Uterus (tissue), 4 donors: ENCODE measurements at places on chromosomes 6 and 20. TPM values are rescaled to one million over a fixed set of nuclear protein-coding genes. Genes with fewer than 3 reads are reported as not detected.

- no peaks in the 10 kb centered on the region for H3K4me1 ChIP-seq
- no peaks in the 10 kb centered on the region for H3K36me3 ChIP-seq
- no peak for DNase-seq
- H3K4me3 ChIP-seq = no peak overlapping the region
- no peaks in the 10 kb centered on the region for H3K27me3 ChIP-seq
- peak overlapping the region; percentile 50 for H3K27ac ChIP-seq
Measured at GRCh38 chr6:152110886-152111820, 303.7 kb downstream of the ESR1 start.

DNA sequence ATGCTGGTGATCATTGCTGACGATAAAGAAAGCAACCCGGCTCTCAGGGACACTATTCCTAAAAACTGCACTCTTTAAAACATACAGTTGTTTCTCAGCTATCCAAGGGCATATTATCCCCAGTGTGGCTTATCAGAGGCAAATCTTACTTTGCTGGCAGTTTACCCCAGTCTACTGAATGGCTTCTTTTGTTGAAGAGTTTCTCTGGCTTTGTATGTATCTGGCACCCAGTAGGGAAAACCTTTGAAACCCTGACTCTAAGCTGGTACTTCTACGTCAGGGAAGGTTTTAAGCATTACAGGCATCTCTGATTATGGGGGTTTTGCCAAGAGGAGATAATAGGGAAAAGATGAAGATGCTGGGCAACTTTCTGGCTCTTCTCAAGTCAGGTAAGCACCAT is 637.6 kb upstream of the CHD6 start:
- no peak overlapping the region for H3K4me3 ChIP-seq
- H3K4me1 ChIP-seq = no peaks in the 10 kb centered on the region
- no peak overlapping the region for H3K27ac ChIP-seq
- H3K27me3 ChIP-seq = no peaks in the 10 kb centered on the region

DNA sequence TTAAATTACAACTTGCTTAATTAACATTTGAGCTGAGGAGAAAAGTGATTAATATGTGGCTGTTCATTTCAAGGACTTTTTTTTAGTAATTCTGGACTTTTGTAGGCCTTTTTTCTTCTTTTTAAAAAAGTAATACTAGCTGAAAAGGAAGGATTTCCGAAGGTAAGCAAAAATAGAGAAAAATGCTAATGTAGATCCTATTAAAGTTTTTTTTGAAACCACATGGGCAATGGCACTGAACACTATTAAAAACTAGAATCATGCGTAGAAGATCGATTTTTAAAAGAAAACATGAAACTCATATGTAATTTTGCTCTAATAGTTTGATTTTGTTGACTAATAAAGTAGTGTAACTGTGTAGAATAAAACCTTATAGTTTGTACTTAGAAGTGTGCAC is 2.4 kb downstream of the BAG2 start:
- peak overlapping the region; percentile 98 for H3K27ac ChIP-seq
- H3K36me3 ChIP-seq = no peaks in the 10 kb centered on the region
- no peak for DNase-seq
- no peaks in the 10 kb centered on the region for H3K27me3 ChIP-seq
- H3K4me3 ChIP-seq = peak overlapping the region; percentile 55

GRCh38 chr20:9147547-9148024 is 78.7 kb downstream of the PLCB4 start:
- no peak overlapping the region for H3K27ac ChIP-seq
- no peak for DNase-seq
- H3K4me3 ChIP-seq = no peak overlapping the region
- no peaks in the 10 kb centered on the region for H3K4me1 ChIP-seq
- no peaks in the 10 kb centered on the region for H3K36me3 ChIP-seq
- no peaks in the 10 kb centered on the region for H3K27me3 ChIP-seq

GRCh38 chr6:144123421-144123820 is 26.9 kb upstream of the STX11 start:
- no peak overlapping the region for H3K4me3 ChIP-seq
- H3K27me3 ChIP-seq = no peaks in the 10 kb centered on the region
- no peak overlapping the region for H3K27ac ChIP-seq
- no peaks in the 10 kb centered on the region for H3K36me3 ChIP-seq
- H3K4me1 ChIP-seq = no peaks in the 10 kb centered on the region
- DNase-seq = no peak

GRCh38 chr6:96913621-96914020 is 10.9 kb upstream of the KLHL32 start:
- no peak overlapping the region for H3K27ac ChIP-seq
- no peaks in the 10 kb centered on the region for H3K4me1 ChIP-seq
- H3K36me3 ChIP-seq = no peaks in the 10 kb centered on the region
- no peak for DNase-seq

- H3K36me3 ChIP-seq = no peaks in the 10 kb centered on the region
- H3K4me1 ChIP-seq = no peaks in the 10 kb centered on the region
- no peak overlapping the region for H3K4me3 ChIP-seq
- no peak for DNase-seq
Measured at GRCh38 chr6:122998403-122998975, 2.5 kb downstream of the CLVS2 start.

- no peak overlapping the region for H3K27ac ChIP-seq
- no peak for DNase-seq
- no peaks in the 10 kb centered on the region for H3K36me3 ChIP-seq
- no peaks in the 10 kb centered on the region for H3K27me3 ChIP-seq
Measured at GRCh38 chr20:62935968-62936585, 1.9 kb upstream of the GID8 start.

- H3K4me3 ChIP-seq = no peak overlapping the region
- H3K36me3 ChIP-seq = no peaks in the 10 kb centered on the region
- no peak for DNase-seq
- no peak overlapping the region for H3K27ac ChIP-seq
Measured at GRCh38 chr6:10831609-10832008, 6.7 kb downstream of the MAK start.

The CDSN gene
- total RNA-seq = 0.28 TPM

- no peaks in the 10 kb centered on the region for H3K36me3 ChIP-seq
- no peaks in the 10 kb centered on the region for H3K27me3 ChIP-seq
- no peak overlapping the region for H3K4me3 ChIP-seq
Measured at GRCh38 chr6:139402876-139403386, 28.5 kb upstream of the CITED2 start.

DNA sequence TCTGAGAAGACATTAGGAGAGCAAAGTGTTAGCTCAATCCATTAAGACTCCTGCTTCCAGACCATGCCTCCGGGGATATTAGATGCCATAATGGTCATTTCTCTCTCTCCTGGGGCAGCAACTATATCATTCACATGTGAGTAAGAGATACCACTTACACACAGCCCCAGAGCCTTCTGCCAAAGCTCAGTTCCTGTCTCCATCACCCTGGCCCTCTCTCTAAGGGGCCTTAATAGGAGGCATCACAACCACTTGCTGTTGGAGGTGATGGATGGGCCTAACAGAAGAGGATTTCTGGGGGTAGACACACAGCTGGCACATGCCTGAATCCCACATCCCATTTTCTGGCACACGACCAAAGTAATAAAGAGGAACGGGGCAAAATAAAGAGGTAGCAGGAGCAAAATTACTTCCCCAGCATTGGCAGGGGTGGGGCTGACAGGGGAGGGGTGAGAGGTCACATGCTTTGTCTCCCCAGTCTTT is 34.0 kb upstream of the VSTM2L start:
- DNase-seq = no peak
- H3K36me3 ChIP-seq = no peaks in the 10 kb centered on the region
- no peak overlapping the region for H3K4me3 ChIP-seq
- H3K27me3 ChIP-seq = no peaks in the 10 kb centered on the region

The ZNF391 gene
- 4.6 TPM for total RNA-seq

- DNase-seq = no peak
- H3K4me1 ChIP-seq = no peaks in the 10 kb centered on the region
- H3K36me3 ChIP-seq = no peaks in the 10 kb centered on the region
- H3K4me3 ChIP-seq = no peak overlapping the region
Measured at GRCh38 chr6:150536835-150537234, 62.9 kb upstream of the PLEKHG1 start.

The UBE3D gene
- total RNA-seq = 16.8 TPM

GRCh38 chr6:154572556-154572955 is 62.1 kb upstream of the CNKSR3 start:
- no peak overlapping the region for H3K4me3 ChIP-seq
- no peak for DNase-seq
- no peaks in the 10 kb centered on the region for H3K27me3 ChIP-seq
- no peaks in the 10 kb centered on the region for H3K36me3 ChIP-seq

The C6orf52 gene
- not detected for total RNA-seq

The TNFRSF21 gene
- total RNA-seq = 1.0 TPM

The SLC17A3 gene
- not detected for total RNA-seq

GRCh38 chr6:129309154-129309553 is 400.8 kb downstream of the ARHGAP18 start:
- H3K27me3 ChIP-seq = no peaks in the 10 kb centered on the region
- no peak overlapping the region for H3K4me3 ChIP-seq
- DNase-seq = no peak
- H3K36me3 ChIP-seq = no peaks in the 10 kb centered on the region

The FLRT3 gene
- total RNA-seq = 5.2 TPM

DNA sequence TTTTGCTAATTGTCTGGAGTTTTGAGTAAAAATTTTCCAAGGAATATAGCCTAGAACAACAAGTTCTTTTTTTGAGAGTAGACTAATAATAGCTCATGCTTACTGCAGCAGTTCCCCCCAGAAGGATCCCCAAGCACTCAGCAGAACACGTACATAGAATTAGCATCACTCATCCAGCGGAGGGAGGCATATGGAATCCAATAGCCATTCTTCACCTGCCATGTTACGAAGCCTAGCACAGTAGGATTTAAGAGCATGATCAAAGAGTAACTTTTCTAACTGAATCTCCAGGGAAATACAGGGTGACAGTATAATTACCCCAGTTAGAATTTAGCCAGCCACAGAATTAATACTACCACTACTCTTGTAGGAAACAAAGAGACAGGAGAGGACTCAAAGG is 511.7 kb upstream of the NOX3 start:
- no peak for DNase-seq
- no peak overlapping the region for H3K4me3 ChIP-seq
- H3K27ac ChIP-seq = no peak overlapping the region

DNA sequence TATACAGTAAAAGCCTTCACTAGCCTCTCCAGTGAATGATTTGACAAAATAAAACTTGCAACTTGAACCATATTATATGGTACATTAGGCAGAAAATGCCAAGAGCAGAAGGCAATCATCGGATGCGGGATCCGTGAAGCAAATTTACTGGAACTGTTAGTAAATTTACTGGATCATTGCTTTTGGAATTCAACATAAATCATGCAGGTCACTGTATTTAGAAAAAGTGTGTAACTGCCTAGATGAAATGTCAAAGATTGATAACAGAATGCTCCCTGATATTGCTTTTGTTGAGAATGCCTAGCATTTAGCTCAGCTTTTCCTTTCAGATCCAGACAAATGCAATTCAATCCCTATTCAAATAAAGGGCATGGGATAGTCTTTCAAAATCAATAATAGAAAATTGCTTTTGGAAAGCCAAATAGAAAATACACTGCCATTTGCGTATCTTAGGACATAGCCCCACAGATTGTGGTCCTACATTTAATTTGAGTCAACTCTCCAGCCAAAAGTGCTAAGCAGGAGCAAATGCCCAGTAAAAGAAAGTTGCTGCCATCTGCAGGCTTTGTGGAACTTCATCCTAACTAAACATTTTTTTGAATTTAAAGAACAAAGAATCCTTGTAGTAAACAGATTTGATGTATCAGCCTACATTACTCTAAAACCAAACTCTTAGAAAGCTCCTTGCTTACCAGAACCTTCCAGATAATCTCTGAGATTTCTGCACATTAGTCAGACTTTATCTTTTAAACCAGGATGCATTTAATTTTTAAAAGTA is 109.5 kb upstream of the HSF2 start:
- no peak overlapping the region for H3K4me3 ChIP-seq
- no peak overlapping the region for H3K27ac ChIP-seq
- no peaks in the 10 kb centered on the region for H3K36me3 ChIP-seq
- H3K27me3 ChIP-seq = no peaks in the 10 kb centered on the region
- H3K4me1 ChIP-seq = no peaks in the 10 kb centered on the region
- DNase-seq = no peak

GRCh38 chr6:53066874-53067706 is 1.9 kb downstream of the FBXO9 start:
- DNase-seq = no peak
- no peaks in the 10 kb centered on the region for H3K4me1 ChIP-seq
- no peak overlapping the region for H3K27ac ChIP-seq
- H3K4me3 ChIP-seq = no peak overlapping the region
- H3K36me3 ChIP-seq = no peaks in the 10 kb centered on the region
- H3K27me3 ChIP-seq = no peaks in the 10 kb centered on the region

DNA sequence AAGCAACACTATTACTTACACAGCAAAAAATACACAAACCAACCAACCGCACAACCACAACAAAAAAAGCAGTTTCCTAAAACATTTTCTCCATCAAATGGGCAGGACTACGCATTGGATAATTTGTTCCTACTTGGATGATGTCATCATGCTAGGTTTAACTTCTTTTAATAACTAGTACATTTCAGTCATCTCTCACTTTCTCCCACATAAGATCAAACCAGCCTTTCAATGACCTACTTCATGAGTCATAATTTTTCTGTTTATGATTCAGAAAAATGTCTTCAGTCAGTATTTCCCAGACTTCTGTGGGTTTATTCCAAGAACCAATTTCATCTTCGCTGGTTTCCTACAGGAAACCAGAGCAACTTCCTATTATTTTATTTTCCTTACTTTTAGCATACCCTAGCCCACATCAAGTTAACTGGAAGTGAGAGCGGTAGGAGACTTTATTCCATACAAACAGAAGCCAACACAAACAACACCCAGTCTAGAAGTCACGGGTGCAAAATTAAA is 134.2 kb downstream of the GMDS start:
- H3K4me1 ChIP-seq = no peaks in the 10 kb centered on the region
- DNase-seq = no peak
- H3K27me3 ChIP-seq = no peaks in the 10 kb centered on the region

GRCh38 chr6:15927531-15928225 is 201.2 kb upstream of the MYLIP start:
- no peaks in the 10 kb centered on the region for H3K36me3 ChIP-seq
- H3K4me1 ChIP-seq = no peaks in the 10 kb centered on the region

DNA sequence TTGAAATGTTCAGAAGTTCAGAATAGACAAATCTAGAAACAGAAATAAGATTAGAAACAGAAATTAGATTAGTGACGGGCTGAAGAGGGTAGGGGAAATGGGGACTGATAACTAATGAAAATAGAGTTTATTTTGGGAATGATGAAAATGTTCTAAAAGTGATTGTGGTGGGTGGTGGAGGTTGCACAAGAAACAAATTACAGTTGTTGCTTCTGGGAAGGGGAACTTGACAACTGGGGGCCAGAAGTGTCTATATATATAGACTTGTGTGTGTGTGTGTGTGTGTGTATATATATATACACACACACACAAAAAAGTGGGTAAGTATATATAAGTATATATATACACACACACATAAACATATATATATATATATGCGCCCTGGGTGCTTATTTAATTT is 86.5 kb upstream of the RREB1 start:
- no peak overlapping the region for H3K4me3 ChIP-seq
- H3K27ac ChIP-seq = no peak overlapping the region
- H3K4me1 ChIP-seq = no peaks in the 10 kb centered on the region
- no peaks in the 10 kb centered on the region for H3K36me3 ChIP-seq
- H3K27me3 ChIP-seq = no peaks in the 10 kb centered on the region
- no peak for DNase-seq

- no peak within 1 kb of the TSS for H3K4me3 ChIP-seq
- no peak for DNase-seq
- no peaks in the 10 kb centered on the region for H3K36me3 ChIP-seq
- H3K4me1 ChIP-seq = no peaks in the 10 kb centered on the region
- no peaks in the 10 kb centered on the region for H3K27me3 ChIP-seq
Measured at GRCh38 chr20:23568320-23568970, at the start of gene CST9L. Gene CST9L (minus strand): TSS chr20:23568484. CDS start chr20:23568450, 34 bp downstream.

- no peaks in the 10 kb centered on the region for H3K27me3 ChIP-seq
- no peaks in the 10 kb centered on the region for H3K4me1 ChIP-seq
- no peaks in the 10 kb centered on the region for H3K36me3 ChIP-seq
- DNase-seq = no peak
Measured at GRCh38 chr6:109770779-109771178, 79.7 kb downstream of the FIG4 start.

The CEP162 gene
- total RNA-seq = 32.5 TPM
